ENCODE measurements at places on chromosomes 12 and 14. TPM values are rescaled to one million over a fixed set of nuclear protein-coding genes. Genes with fewer than 3 reads are reported as not detected.

The ARHGAP9 gene
- 225 TPM for total RNA-seq

The SPTB gene
- total RNA-seq, result 8.4 TPM

The IFNG-AS1 gene
- total RNA-seq, result 0.29 TPM

The MUCL1 gene
- total RNA-seq, result not detected

The RNF212B gene
- total RNA-seq, result not detected

The CACNA1C gene
- total RNA-seq, result 0.02 TPM

DNA sequence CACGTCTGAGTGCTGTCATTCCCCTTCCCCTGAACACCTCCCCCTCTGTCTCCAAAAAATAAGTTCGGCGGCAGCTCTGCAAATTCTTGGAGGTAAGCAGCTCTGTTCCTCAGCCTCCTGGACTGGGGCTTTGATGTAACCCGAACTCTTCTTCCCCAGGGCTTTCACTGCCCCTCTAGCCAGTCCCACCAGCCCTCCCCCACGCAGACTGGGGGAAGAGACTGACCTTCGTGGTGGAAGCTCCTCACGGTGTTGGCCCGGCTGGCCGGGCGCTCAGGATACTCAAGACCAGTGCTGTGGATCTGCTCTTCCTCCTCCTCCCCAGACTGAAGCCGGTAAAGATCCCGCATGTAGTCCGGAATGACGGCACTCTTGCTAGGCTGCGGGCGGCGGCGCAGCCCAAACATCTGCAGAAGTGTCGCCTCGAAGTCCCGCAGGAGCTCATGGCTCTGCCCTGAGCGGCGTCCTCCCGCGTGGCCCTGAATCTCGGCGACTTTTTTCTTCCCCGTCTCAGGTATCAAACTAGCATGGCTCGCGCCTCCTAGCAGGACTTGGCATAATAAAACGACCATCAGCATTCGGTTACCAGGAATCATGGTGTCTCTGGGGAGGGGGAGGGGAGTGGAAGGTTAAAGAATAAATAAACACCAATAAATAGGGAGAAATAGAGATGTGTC lies 4.9 kb downstream of the BMP4 start:
- DNase-seq, result no peak

DNA sequence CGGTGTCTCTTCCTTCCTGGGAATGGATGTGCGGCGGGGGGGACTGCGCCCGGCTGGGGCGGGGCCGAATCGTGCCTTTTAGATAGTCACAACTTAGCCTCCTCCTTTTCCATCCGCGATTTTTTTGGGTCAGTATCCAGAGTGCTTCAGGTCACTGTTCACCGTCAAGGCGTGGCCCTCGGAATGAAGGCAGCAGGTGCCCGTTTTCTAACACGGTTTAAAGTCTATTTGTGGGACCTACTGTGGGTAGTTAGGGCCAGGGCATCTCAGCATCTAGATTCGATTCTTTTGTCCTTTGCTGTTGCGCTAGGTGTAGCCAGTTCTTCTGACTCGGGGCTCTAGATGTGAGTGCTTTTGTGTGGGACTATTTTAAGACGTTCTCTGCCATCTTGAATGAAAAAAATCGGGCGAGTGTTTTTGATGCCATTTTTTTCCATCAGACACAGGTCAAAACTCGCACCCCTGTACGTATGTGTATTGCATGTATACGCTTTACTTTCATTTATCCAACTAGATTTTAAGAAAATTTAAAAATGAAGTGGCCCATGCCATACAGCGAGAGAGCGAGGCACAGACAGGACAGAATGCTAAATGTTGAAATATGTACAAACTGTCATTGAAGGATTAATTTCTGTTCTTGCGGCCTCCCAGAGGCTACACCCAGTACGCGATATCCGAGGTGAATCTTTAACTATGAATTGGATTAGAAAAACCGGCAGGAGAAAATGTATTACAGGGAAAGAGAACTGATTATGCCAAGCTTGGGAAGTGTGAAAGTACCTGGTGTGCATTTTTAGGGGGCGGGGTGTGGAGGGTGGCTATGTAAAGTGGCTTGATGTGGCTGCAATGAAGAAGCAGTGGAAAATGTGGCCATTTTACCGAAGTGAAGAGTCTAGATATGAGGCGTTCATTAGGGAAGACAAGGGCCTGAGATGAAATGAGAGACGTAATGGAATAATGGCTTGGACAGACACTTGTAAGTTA lies 835 bp downstream of the VEZT start:
- peak; percentile 18 for DNase-seq

DNA sequence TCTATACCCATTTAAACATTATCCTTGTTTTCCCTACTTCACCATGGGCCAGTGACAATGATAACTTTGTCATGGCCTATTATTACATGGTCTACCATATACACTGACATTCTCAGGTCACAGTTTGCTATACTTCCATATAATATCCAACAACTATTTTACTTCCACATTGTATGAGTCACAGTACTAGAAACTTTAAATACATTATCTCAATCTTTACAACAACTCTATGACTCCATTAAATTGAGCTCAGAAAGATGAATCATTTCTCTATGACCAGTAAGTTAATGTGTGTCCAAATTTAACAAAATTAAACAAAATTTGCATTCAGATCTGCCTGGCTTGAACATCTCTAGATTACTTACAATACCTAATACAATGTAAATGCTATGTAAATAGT lies 93.9 kb downstream of the PLEKHG7 start:
- DNase-seq, result no peak

DNA sequence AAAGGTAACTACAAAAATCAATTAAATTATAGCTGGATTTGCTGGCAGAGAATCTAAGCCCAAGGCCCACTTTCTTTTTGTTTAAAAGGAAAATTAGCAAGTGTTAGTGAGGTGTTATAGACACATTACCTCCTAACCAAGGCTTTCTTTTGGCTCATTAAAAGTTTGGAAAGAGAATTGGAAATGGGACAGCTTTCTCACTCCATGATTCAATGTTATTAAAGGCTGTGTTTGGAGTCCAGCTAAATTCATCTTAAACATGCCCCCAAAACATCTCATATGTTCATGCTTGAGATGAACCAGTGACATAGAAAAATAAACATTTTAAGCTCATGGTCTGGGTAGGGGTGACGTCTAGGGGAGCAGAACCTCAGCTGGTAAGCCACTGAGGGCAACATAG lies 13.4 kb upstream of the PGF start:
- no peak for DNase-seq

GRCh38 chr12:86530996-86531655 lies 274.9 kb upstream of the MGAT4C start:
- no peak for DNase-seq

DNA sequence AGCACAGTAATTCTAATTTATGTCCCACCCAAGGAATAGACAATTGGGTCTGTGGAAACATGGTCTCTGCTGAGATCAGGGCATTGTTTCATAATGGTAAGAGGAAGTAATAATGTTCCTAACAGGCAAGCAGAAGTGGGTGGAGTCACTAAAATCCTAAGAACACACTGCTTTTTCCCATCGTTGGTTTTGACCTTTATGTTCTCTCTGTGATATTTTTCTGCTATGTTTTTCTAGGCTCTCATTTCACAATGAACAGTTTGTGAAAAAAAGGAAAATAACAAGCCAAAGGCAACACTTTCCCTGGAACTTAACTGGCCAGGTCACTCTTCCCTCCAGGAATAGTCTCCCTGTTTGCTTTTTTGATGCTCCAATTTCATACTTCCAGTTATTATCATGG lies 80.6 kb upstream of the OVCH1 start:
- DNase-seq, result no peak

DNA sequence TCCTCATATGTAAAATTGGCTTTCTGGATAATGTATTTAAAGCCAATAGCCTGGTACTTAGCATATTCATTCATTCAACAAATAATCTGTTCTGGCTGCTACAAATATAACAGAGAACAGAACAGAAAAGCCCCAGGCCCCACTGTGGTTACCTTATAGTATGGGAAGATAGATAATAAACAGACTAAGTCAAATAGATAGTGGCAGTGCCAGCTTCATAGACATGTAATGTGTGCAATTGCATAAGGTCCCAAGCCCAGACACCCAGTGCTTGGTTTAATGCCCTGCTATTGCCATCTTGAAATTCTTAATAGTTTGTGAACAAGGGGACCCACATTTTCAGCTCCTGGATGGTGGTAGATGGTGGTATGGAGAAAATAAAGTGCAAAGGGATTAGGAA lies 320.2 kb upstream of the USP15 start:
- no peak for DNase-seq

- no peak for DNase-seq
Measured at GRCh38 chr12:98057701-98058100, 457.7 kb upstream of the TMPO start.

DNA sequence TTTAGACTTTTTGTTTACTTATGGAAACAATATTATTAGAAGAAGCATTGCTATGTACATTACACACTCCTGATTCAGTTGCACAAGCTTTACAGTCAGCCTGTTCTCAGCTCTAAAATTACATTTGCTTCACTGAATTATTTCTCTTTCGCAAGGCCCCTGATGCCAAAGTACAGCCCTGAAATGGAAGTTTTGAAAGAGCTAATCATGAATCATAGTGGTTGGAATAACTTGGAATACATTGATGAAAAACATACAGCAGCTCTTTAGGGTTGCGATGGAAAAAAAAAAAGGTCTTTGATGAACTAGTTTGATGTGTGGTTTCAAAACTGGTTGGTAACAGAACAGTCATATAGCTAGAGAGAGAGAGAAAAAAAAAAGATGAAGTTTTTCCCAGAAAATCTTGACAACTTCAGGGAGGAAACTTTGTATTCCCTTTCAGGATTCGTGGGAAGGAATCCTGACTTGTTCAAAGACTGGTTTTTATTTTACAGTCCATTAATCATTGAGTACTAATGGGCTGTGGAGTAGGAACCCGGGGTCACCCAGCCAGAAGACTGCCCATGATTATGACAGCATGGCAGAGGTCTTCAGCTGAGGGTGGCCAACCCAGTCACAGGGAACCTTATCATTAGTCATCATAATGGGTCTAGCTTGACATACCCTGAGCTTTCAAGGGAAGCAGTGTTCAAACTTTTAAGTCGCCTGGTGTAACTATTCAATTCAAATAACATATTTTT lies 460.1 kb downstream of the NAV3 start:
- no peak for DNase-seq

DNA sequence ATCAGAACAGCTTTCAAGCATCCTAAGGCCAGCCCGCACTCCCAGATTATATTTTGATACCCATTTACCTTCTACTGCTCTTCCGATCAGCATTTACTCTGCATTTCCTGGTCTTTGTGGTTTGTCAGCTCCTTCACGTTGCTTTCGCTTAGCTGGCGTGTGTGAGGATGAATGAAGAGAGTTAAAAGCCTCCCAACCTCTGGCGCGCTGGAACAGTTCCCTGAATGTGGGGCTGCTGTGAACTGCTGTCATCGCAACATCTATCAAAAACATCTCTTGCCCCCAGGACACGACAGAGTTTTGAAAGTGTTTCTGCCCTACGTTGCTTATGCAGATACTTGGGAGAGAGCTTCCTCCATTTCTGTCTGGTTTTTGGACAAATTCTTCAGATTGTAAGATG lies 129.2 kb downstream of the KCNA5 start:
- no peak for DNase-seq

DNA sequence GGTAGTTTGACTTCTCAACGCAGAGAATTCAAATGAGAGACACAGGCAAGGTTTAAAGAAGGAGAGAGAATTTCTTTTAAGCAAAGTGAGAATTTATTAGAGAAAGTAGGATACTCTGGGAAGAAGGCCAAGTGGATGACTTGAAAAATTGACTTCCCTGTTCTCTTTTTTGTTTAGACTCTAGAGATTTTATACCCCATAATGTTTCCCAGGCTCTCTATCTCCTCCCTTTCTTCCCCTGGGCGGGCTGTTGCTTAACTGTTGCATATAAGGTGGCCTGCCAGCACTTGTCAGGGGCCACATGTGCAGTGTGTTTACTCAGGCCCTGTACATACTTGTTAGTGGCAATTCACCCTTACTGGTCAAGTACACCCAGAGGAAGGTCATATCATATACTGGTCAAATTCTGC lies 403.7 kb downstream of the SLC6A15 start:
- no peak for DNase-seq

DNA sequence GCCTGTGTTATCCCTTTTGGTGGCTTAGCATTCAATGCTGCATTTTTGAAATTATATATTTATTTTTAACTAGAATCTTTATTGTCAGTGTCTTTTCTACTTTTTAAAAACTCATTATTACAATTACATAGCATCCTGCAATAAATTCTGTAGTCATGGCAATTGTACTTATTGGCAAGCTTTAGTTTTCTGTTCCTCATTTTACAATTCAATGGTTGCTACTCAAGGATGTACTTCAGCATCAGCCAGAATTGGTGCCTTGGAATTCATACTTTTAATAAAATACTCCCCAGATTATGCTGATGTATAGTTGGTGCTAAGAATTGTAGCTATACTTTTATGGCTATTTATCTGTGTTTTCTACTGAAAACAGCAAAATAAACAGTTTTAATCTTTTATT lies 1756.8 kb upstream of the SEL1L start:
- DNase-seq, result no peak

GRCh38 chr14:96580566-96580965 lies 78.4 kb downstream of the PAPOLA start:
- no peak for DNase-seq

DNA sequence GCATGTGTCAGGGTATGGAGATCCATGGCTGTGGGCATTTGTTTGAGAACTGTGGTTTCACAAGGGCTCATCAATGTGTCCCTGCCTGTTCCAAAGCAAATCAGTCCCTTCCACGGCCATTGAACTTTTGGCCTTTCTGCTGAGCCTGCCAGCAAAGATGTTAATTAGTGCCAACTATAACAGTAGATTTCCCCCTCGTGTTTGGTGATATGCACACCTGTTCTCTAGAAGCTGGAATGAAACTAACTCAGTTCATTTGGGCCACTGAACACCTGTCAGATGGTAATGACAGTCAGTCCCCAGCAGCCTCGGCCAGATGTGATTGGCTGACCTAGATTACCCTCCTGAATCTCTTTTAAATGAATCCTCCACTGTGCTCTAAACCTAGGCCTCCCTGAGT lies 43.2 kb downstream of the IRAK3 start:
- DNase-seq, result no peak

Measured in T-helper 17 cell (primary cell).